ENCODE measurements at places on chromosomes 12 and 14. TPM values are rescaled to one million over a fixed set of nuclear protein-coding genes. Genes with fewer than 3 reads are reported as not detected.

Gene PARPBP
- 5.6 TPM for total RNA-seq

Gene KERA
- not detected for total RNA-seq

Gene CYP27B1
- total RNA-seq, result 0.19 TPM

Gene TMTC2
- total RNA-seq, result 6.7 TPM

Gene DPPA3
- not detected for total RNA-seq

Gene DLGAP5
- 53.7 TPM for total RNA-seq

Gene GZMH
- not detected for total RNA-seq

Gene ACSM4
- not detected for total RNA-seq

Gene PRPF40B
- 8.4 TPM for total RNA-seq

Gene C12orf75
- 61.9 TPM for total RNA-seq

Gene TTC9
- under 0.01 TPM for total RNA-seq

Gene C12orf76
- total RNA-seq, result 26.2 TPM

Gene CD69
- not detected for total RNA-seq

Gene ALDH6A1
- total RNA-seq, result 24.5 TPM

Gene PIANP
- total RNA-seq, result under 0.01 TPM

Gene PRKD1
- 21.7 TPM for total RNA-seq

Gene KRT72
- total RNA-seq, result not detected

Gene ZFHX2
- under 0.01 TPM for total RNA-seq

Gene AICDA
- total RNA-seq, result not detected

Gene SLC6A15
- 0.77 TPM for total RNA-seq

Gene SYNE3
- 5.9 TPM for total RNA-seq

Gene CIROP
- total RNA-seq, result not detected

Data from regular cardiac myocyte (primary cell).